ENCODE measurements at places on chromosomes 16 and 17.
A peak's percentile ranks its signal among the peaks of the same experiment; 100 is the strongest.

GRCh38 chr16:84476401-84476800 lies 28.1 kb downstream of the MEAK7 start:
- DNase-seq = no peak

GRCh38 chr16:48547530-48547929 lies 62.5 kb downstream of the N4BP1 start:
- DNase-seq = no peak

GRCh38 chr16:78425891-78426510 lies 326.5 kb downstream of the WWOX start:
- DNase-seq = no peak

DNA sequence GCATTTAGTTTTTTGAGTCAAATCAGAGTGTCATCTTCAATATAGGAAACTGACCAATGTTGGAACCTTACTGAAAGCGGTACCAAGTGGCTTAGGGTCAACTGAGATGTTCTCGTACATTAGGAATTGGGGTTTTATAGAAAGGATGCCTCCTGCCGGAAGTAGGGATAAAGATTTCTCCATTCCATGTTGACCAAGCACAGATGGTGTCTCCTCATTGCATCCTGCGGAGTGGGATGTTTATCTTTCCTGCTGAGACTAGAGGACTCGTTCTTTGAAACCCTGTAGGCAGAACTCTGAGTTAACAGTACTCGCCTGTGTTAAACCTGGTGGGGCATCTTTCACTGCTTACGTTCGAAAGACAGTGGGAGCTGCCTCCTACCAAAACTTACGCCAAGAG lies 1.4 kb downstream of the SHISA6 start:
- DNase-seq = no peak

DNA sequence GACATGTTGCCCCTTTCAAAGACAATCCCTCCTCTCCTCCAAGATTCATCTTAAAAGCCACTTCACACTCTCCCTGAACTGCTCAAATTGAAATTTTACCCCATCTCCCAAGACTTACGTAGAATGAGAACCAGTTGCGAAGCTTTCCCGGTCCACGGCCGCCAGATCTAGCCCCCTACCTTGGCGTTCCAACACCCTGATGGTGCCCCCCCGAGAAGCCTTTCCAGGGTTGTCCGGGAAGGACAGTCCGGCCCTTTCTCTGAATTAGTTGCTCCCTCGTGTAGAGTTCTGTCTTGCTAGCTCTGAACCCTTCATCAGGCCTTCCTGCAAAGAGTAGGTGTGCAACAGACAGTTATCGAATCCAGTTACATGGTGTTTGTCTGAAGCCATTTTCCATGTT lies 60.0 kb upstream of the DNAH17 start:
- no peak for DNase-seq

- DNase-seq = no peak
Observed at GRCh38 chr17:33989361-33990148, 265.5 kb upstream of the CCL2 start.

GRCh38 chr16:638034-638543 lies 2.0 kb upstream of the METTL26 start:
- no peak for DNase-seq

GRCh38 chr16:9469512-9469911 lies 378.1 kb downstream of the HAPSTR1 start:
- peak; percentile 21 for DNase-seq
